Neural progenitor cell (in vitro differentiated cells): ENCODE measurements at places on chromosomes 5 and 9.

DNA sequence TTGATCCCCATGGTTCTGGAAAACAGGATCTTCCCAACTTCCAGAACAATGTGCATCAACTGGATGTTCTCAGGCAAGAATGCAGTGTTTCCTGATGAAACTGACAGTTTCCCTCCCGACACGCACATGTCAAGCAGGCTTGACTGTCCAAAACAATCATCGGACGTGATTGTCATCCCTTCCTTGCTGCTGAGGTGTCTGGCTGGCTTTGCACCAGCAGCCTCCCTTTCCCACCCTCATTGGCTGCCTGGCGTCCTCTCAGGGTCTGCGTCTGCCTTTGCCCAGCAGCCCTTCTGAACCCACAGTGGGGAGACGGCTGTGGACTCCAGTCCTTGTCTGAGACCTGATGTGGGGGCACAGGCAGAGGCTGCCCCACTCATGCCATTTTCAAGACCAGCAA, 110.8 kb downstream of the MARCHF3 start:
- DNase-seq: no peak
- H3K27ac ChIP-seq: no peak overlapping the region
- no peak overlapping the region for H3K4me3 ChIP-seq
- H3K4me1 ChIP-seq: peaks cover 21% of the 10 kb centered on the region

GRCh38 chr9:105259731-105260612, 15.5 kb downstream of the SLC44A1 start:
- no peak overlapping the region for H3K27ac ChIP-seq
- peaks cover 9% of the 10 kb centered on the region for H3K4me1 ChIP-seq
- no peaks in the 10 kb centered on the region for H3K36me3 ChIP-seq
- H3K4me3 ChIP-seq: no peak overlapping the region

- H3K4me1 ChIP-seq: no peaks in the 10 kb centered on the region
- peak; percentile 11 for DNase-seq
- H3K27me3 ChIP-seq: no peaks in the 10 kb centered on the region
- H3K27ac ChIP-seq: no peak overlapping the region
Measured at GRCh38 chr5:55923177-55923771, 71.5 kb downstream of the IL6ST start.

DNA sequence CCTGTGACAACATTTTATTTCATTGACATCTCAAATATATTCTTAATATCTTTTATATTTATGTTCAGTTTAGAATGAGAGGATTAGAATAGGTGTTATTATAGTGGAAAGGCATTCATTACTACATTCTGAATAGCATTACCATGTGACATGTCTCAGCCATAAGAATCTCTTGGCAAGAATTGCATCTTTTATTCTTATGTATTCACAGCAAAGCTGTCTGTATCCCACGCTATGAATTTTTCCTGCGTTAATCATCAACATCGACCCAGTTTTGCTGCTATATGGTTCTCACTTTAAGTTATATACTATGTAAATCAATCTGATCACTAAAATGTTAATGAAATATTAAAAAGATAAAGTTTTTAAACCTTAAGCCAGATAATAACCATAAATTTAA, 248.6 kb downstream of the TMEM232 start:
- no peaks in the 10 kb centered on the region for H3K4me1 ChIP-seq
- H3K36me3 ChIP-seq: no peaks in the 10 kb centered on the region
- DNase-seq: no peak
- no peaks in the 10 kb centered on the region for H3K27me3 ChIP-seq
- no peak overlapping the region for H3K27ac ChIP-seq

GRCh38 chr9:129938291-129938979, 103.2 kb downstream of the USP20 start:
- no peak for DNase-seq
- H3K4me1 ChIP-seq: peaks cover 6% of the 10 kb centered on the region
- H3K27me3 ChIP-seq: no peaks in the 10 kb centered on the region
- no peak overlapping the region for H3K27ac ChIP-seq
- H3K4me3 ChIP-seq: no peak overlapping the region

DNA sequence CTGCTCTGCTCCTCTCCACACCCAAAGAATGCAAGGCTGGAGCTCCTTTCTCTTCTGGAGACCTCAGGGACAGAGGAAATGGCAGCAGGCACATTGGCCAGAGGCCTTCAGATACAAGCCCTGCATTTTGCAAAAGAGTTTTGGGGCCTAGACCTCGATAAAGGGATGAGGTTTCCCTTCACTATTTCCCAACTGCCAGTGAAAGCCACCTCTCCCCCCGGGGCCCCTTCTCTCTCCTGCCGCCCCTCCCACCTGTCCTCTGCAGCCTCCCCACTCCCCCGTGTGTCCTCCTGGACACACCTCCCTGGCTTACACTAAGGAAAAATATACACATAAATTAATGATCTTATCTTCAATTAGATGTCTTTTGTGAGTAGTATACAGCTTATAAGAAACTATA, 21.3 kb upstream of the LMNB1 start:
- H3K4me1 ChIP-seq: no peaks in the 10 kb centered on the region
- no peak overlapping the region for H3K27ac ChIP-seq

GRCh38 chr9:36559036-36559695, 13.5 kb upstream of the MELK start:
- no peak for DNase-seq
- H3K4me1 ChIP-seq: no peaks in the 10 kb centered on the region
- no peaks in the 10 kb centered on the region for H3K27me3 ChIP-seq
- no peak overlapping the region for H3K27ac ChIP-seq
- H3K4me3 ChIP-seq: no peak overlapping the region
- no peaks in the 10 kb centered on the region for H3K36me3 ChIP-seq
